ENCODE measurements at places on chromosomes 7 and 10. TPM values are rescaled to one million over a fixed set of nuclear protein-coding genes. Genes with fewer than 3 reads are reported as not detected.

- no peak for DNase-seq
These were observed 55.3 kb upstream of the INPP5A start for GRCh38 chr10:132482090-132482800.

- no peak for DNase-seq
These were observed 23.1 kb downstream of the MYPN start for GRCh38 chr10:68132391-68132790.

GRCh38 chr7:127578711-127579275 lies 6.6 kb downstream of the GCC1 start:
- no peak for DNase-seq

DNA sequence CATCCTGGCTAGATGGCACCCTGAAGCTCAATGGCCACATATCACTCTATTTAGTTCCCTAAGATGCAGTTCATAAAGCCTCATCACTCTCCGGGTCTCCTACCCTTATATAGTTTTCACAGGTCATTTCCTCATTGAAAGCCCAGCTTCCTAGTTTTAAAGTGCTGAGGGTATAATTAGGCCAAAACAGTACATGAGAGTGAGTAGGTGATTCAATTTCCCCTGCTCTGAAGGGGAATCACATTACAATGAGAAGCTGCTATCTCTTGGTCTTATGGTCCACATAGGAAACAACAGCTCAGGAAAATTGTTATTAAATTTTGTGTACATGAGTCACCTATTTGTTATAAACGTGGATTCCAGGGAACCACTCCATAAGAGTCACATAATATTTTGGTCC lies 162.0 kb downstream of the SEMA3E start:
- no peak for DNase-seq

DNA sequence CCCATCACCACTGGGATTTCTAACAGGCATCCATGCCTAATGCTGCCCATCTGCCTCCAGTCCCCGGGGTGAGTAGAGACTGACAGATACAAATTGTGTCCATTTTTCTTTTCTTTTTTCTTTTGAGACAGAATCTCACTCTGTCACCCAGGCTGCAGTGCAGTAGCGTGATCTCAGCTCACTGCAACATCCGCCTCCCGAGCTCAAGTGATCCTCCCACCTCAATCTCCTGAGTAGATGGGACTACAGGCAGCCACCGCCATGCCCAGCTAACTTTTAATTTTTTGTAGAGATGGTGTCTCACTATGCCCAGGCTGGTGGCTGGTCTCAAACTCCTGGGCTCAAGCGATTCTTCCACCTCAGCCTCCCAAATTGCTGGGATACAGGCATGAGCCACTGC lies 7.6 kb upstream of the CPN1 start:
- DNase-seq = no peak

DNA sequence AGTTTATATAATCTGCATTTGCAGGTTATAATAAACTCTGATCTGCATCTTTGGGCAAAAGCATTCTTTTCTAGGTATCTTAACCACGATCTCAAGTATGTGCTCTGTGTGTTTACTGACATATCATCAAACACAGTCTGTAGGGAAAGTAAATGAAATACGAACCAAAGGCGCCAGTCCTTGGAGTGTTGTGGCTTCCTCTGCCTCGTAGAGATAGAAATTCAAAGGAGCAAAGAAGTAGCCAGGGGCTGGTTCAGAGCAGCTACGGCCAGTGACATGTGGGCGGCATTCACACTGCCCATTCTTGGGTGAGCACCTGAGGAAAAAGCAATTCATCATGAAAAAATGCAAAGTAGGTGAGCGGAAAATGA lies 38.7 kb downstream of the LAMB4 start:
- no peak for DNase-seq

GRCh38 chr7:11835260-11835659 lies 3.3 kb upstream of the THSD7A start:
- DNase-seq = no peak

- no peak for DNase-seq
These were observed 53.8 kb upstream of the SLF2 start for GRCh38 chr10:100858747-100859483.

DNA sequence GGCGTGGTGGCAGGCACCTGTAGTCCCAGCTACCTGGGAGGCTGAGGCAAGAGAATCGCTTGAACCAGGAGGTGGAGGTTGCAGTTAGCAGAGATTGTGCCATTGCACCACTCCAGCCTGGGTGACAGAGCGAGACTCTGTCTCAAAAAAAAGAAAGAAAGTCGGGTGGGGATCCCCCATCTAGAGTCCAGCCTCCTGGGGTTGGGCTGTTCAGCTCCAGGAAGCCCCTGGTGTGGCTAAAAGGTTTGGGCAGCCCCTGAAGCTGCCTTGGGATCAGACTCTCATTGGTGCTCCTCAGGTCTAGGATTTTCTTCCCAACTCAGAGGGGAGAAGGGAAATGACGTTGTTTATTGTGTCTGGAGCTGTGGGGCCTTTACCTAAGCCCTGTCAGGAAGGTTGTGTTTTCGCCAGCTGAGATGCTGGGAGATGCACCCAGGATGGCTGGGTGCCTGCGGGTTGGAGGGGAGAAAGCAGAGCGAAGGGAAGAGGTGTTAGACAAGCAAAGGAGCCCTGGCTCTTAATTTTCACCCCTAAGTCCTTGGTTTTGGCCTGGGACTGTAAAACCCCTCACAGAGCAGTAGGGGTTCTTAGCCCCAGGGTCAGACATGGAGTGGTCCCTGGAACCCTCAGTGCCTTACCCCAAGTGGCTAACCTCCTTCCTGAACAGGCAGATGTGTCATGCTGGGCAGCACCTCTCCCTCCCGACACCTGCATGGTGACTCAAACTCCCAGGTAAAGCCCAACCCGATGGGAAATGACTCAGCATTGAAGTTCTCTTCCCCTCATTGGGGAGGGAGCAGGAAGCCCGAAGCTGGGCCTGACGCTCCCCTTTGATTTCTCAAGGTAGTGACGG lies 21.1 kb downstream of the PLAU start:
- DNase-seq = peak; percentile 84

DNA sequence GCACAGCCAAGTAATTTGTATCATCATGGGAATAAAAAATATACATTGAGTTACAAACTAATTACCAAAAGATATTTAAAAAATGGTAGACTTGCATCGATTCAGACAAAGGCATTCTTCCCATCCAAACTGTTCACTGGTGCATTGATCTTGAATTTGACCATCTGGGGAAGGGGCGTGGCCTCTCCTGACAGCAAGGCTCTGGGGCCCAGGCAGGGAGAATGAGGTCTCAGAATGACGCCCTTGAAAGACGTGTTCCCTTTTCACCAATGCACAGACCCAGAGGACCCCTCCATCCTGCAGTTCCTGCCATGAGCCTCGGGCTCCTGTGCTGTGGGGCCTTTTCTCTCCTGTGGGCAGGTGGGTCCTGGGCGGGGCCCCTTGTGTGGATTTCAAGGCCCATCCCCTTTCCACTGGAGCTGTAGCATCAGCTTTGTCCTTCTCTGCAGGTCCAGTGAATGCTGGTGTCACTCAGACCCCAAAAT lies 91.1 kb upstream of the PRSS58 start:
- no peak for DNase-seq

The SEMA4G gene
- 0.74 TPM for total RNA-seq

All from activated CD4-positive, alpha-beta memory T cell treated with anti-CD3 and anti-CD28 coated beads for 36 hours (primary cell).